Amygdala (tissue), 56 donors: ENCODE measurements at places on chromosomes 13 and 19.

- DNase-seq: no peak
These were observed 1043.4 kb downstream of the DIAPH3 start for GRCh38 chr13:59120297-59120843.

DNA sequence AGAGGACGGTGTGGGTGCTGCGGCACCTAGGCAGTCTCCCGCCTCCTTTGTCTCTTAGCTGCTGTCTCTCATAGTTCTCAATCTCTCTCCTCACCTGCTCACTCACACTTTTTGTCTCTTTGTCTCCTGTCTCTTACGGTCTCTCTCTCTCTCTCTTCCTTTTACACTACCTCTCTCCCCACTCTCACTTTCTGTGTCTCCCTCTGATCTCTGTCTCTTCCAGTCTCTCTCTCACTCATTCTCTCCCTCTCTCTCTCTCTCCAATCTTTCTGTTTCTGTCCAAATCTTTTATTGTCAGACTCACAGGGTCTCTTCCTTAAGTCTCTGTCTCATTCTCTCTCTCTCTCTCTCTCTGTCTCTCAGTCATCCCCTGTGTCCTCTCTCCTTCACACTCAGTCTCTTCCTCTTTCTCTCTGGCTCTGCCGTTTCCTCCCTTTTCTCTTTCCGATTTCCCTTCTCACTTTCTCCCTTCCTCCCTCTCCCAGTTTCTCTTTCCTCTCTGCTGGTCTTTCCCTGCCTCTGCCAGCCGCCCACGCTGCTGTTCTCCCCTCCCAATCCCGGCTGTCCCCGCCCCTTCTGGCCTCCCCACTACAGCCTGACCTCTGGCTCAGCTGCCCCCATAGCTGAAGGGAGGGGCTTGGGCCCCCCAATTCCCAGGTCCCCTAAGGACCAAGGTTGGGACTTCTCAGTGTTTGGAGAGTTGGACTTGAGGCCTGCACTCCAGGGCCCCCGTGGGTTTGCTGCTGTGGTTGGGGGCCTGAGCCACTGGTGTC lies at the start of gene PLEKHA4:
PLEKHA4 (minus strand) TSS at position 504 of the 773 bp plus-strand sequence. CDS start 997 bp downstream, outside the sequence.
- no peak for DNase-seq

DNA sequence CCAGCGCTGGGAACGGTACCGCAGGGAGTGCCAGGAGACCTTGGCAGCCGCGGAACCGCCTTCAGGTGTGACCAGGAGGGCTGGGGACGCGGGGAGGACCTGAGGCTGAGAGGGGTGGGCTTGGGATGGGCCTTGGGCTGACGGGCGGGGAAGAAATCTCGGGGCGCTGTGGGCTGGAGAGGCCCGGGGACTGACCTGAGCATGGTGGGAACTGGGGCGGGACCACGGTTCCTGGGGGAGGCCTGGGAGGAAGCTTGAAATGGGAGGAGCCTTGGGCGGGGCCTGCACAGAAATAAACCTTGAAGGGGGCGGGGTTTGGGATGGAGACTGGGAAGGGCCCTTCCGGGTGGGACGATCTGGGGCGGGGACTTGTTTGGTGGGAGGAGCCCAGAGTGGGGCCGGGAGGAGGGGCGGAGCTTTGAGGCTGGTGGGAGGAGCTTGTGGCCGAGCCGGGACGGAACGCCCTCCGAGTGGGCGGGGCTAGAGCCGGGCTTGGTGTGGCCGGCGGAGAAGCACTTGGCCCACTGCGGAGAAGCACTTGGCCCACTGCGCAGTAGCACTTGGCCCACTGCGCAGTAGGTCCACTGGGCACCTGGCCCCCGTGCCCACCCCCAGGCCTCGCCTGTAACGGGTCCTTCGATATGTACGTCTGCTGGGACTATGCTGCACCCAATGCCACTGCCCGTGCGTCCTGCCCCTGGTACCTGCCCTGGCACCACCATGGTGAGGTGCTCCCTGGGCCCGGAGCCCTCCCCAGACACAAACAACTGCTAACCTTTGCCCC lies 2.8 kb downstream of the GIPR start:
- DNase-seq: peak; percentile 46

DNA sequence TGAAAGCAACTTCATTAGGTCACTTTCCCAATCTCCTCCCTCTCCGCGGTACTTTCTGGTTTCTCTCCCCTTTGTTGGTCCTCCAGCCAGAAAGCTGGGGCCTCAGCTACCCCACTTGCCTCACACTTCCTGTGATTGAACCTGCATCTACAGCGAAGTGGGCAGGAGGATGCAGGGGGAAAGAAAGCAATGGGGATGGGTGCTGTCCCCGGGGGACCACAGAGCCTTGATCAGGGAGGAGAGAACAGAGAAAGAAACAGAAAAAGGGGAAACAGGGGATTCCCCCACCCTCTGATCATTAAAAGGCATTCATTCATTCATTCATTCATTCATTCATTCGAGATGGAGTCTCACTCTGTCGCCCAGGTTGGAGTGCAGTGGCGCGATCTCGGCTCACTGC lies 74.2 kb downstream of the TRPM4 start:
- DNase-seq: no peak

- no peak for DNase-seq
These were observed 314.1 kb downstream of the FOXO1 start for GRCh38 chr13:40352380-40352778.

GRCh38 chr19:4871711-4872110 lies 4.2 kb upstream of the PLIN3 start:
- DNase-seq: no peak

GRCh38 chr13:98910501-98910951 lies 67.3 kb downstream of the DOCK9 start:
- DNase-seq: no peak

GRCh38 chr19:5293612-5294378 lies 46.8 kb downstream of the PTPRS start:
- no peak for DNase-seq

DNA sequence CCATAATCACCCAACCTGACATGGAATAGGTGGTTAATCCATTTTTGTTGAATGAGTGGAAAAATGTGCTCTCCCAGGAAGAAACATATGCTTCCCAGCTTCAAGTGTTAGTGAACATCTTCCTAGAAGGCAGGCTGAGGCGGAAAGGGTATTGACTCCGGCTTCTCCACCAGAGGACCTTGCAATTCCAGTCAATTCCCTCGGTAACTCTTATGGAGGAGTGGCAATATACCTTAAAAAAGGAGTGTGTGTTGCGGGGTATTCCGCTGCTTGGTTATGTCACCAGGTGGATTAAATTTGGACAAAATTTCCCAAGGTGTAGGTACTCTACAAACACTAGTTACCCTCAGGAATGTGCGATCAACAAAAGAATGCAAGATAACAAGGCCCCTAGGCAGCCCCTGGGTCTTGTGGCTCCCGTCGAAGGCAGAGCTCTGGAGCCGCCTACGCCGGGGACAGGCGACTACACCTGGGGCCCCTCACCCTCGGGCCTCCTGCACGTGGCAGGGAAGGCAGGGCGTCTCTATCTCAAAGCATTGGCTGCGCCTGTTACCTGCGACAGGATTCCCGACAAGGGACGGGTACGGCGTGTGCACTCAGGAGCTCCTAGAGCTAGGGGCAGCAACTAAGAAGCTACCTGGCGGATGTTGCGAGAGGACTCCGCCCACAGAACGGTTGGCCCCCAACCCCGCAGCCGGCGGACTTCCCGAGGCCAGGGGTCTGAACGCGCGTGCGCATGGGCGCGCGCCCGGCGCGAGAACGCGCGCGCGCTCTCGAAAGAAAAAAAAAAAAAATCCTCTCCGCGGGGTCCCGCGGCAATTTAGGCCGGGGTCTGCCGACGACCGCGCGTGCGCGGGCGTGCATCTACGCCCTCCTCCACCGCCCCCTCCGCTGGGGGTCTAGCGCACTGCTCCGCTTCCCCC lies at the start of gene WDR87:
WDR87 (minus strand) TSS at position 649 of the 923 bp plus-strand sequence. CDS start 8,355 bp downstream, outside the sequence.
- peak; percentile 55 for DNase-seq

DNA sequence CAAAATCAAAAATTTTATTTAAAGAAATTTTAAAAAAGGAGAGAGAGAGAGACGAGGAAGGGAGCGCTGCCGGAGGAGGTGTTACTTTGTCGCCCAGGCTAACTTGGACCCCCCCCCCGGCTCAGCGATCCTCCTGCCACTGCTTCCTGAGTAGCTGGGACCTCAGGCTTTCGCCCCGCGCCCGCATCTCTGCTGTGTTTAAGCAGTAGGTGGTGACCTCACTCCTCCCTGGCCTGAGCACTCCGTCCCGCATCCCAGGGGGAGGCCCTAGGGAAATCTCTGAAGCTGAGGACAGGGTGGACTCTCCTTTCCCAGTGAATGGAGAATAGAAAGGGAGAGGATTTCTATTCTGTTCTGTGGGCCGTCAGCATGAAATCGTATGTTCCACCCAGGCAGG lies 485 bp upstream of the ZNF845 start:
- DNase-seq: no peak

- no peak for DNase-seq
These were observed 11.0 kb downstream of the MOB3A start for GRCh38 chr19:2084993-2085720.

- DNase-seq: no peak
These were observed 3.6 kb downstream of the TMEM259 start for GRCh38 chr19:1017115-1017905.

DNA sequence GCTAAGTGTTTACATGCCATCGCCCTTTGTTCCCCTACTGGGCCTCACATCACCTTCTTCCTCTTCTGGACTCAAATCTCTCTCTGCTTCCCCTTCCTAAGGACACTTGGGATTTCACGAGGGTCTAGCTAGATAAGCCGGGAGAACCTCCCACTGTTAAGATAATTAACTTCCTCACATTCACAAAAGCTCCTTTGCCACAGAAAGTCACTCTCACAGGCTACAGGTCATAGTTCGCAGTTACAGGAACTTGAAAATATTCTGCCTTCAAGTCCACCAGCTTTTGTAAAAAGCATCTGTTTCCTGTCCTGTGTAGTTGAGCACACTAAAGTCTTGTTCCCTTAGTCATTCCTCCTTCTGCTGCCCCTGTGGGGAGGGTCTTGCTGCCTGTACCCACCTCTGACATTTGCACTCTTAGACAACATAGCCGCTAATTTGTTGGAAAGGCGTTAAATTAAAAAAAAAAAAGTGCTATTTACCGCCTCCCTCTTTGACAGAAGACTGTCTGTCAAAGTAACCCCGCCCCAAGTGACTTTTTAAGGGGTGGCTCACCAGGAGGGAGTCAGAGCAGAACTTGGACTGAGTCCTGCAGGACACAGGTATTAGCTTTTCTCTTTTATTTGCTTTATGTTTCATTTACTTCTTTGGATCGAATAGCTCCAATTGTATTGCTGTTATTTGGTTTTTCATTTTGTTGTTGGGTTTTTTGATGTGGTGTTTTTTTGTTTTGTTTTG lies 26.8 kb upstream of the CEACAM21 start:
- DNase-seq: no peak

DNA sequence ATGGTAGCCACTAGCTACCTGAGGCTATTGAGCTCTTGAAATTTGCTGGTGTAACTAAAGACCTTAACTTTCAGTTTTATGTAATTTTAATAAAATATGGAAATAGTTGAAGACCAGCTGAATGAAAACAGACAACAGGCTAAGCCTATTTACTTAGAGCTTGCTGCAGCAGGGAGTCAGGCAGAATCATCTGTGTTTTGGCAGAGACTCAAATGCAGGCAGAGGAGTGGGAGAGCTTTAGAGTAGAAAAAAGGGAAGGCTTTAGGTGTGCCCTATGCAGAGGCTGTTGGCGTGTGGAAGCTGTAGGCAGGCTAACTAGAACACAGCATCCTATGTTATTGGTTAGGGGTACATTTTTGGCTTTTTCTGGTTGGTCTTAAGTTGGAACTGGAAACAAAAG lies 304.9 kb upstream of the NBEA start:
- no peak for DNase-seq

GRCh38 chr13:47144782-47145181 lies 247.9 kb upstream of the HTR2A start:
- DNase-seq: no peak

DNA sequence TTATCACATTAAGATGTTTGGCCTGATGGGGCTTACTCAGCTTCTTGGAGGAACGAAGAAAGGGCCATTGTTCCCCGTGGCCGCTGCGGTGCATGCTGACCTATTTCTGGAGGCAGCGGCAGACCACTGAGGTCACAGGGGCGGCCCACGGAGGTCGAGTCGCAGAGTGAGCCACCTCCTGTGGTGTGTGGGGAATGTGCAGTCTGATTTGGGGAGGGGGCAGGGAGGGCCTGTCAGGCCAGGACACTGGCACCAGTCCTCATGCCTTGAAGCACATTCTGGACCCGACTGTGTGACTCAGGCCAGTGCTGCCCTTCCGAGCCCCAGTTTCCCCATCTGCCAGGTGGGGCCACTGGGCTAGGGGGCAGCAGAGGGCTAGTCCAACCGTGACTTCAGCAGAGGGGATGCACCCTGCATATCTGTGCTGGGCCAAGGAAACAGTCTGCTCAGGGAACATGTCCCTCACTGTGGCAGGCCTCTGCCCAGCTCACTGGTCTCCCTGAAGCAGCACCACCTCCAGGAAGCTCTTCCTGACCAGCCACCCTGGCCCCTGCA lies 6.3 kb downstream of the SLC7A10 start:
- DNase-seq: peak; percentile 26

GRCh38 chr19:47598407-47599349 lies 10.3 kb upstream of the BICRA start:
- no peak for DNase-seq

DNA sequence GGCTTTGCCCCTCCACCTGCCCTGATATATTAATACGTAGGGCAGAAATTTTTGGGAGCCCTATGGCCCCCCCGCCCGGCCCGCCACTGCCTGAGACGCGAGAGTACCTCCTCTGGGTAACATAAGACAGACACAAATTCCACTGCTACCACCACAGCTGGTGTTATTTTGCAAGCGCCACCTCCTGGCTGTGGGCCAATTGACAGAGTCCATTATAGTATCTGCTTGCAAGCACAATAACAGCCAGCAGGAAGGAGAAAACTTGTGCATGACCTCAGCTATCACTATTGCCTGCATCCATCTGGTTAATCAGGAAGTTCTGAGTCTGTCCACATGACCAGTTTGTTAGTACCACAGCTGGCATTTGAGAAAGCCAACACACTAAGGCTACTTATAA lies 25.3 kb upstream of the OR10H2 start:
- DNase-seq: no peak

GRCh38 chr19:46995492-46995891 lies 24.1 kb upstream of the NPAS1 start:
- DNase-seq: no peak

DNA sequence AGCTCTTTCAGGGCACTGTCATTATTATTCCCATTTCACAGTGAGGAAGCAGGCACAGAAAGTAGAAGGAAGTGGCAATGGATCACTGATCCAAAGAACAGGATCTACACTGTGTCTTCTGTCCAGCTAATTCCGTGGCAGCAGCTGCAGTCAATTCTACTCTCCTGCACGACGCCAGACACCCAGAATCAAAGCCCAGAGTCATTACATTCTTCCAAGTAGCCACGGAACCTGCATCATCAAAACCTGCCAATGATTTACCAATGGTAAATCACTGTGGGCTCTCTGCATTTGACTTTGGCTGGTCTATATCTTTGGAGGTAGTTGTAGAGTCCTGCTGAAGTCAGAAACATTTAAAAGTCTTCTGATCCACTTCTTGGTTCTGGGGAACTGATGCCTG lies 767.7 kb downstream of the LIG4 start:
- no peak for DNase-seq

GRCh38 chr19:55519451-55520311 lies 17.3 kb downstream of the SBK2 start:
- no peak for DNase-seq

- no peak for DNase-seq
These were observed 141.4 kb upstream of the SGCG start for GRCh38 chr13:23039266-23039935.
